SHP77 (cell line): ENCODE measurements at places on chromosomes 1 and 21.
A peak's percentile ranks its signal among the peaks of the same experiment; 100 is the strongest.

DNA sequence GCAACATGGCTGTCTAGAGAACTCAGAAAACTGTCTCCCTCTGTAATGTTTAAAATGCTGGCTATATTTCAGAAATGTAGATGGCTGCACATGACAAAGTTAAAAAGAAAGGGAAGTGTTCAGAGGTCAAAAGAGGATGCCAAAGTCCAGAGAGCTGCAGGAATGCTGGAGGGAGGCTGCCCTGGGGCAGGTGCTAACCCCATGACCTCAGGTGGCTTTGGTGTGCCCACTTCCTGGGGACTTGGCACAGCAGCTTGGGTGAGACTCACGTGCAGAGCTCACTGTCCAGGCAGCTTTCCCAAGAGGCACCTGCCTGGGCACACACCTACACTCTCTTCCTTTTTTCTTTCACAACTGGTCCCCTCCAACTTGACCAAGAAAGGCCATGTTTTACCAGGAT, 256.4 kb downstream of the KCNJ6 start:
- DNase-seq: no peak

DNA sequence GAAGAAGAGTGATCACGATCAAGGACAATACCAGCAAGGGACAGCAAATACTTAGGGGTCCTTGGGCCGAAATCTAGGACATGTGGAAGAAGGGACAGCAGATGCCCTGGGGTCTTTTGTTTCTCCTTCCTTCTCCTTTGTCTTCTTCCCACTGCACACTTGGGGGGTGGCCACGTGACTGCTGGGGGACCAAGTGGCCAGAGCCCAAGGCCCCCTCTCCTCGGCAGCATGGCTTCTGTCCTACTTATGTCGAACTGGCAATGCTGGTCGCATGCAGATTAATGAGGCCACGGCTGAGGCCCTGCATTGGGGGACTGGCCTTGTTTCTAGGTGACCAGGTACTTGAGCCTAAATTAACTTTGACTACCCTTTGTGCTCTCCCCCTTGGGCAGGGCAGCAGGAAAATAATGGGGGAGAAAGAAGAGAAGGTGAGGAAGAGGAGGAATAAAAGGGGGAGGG, 83.0 kb downstream of the GRIK3 start:
- DNase-seq: no peak

DNA sequence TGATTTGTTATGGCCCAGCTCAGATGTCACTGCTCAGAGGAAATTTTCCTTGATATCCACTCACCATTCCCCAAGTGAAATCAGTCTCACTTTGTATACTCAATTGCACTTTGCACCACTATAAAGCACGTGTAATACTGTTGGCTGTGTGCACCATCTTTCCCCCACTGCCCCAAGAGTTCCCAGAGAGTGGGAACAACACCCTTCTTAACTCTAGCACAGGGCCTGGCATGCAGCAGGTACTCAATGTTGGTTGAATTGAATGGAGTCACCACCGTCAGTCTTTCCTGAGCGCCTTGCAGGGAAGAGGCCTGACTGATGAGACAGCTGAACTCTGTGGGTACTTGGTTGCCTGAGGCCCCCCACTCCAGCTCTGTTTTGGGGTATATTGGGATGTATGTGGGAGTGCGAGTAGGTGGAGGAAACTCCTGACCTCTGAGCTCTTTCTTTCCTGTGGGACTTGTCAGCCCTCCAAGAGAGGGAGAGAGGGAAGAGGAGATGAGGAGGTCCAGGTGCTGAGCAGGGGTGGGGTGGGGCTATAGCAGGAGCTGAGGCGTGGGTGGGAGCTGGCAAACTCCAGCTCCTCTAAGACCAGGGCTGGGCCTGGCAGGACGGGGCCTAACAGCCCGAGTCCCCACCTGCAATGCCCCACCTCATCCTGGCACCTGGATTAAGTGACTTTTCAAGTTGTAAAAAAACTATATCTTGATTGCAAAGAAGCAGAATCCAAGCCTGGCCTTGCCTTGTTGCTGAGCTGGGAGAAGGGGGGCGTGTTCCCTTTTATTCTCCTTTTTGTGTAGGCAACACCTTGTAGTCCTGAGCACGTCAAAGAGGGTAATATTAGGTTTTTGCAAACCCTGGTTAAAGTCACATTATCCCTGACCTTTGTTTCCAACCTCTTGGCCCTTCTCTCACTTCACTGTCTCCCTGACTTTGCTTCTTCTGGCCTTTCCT, 19.4 kb upstream of the WASF2 start:
- DNase-seq: no peak

DNA sequence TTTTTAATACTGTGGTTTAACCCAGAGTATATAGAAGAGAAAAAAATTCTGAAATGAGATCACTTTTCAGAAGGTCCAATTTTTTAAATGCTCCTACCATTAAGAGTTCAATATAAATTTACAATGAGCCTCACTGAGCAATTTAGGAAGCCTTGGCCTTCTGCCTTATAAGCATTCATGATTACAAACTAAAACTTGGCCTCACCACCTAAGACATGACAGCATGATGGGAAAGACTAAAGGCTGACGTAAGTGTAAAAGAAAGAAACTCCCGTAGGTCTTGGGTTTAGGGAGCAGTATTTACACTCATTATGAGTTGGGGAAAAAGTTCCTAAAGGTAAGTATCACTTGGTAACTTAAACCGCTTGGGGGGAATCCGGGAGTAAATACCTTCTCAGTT, 70.7 kb upstream of the ESRRG start:
- no peak for DNase-seq

DNA sequence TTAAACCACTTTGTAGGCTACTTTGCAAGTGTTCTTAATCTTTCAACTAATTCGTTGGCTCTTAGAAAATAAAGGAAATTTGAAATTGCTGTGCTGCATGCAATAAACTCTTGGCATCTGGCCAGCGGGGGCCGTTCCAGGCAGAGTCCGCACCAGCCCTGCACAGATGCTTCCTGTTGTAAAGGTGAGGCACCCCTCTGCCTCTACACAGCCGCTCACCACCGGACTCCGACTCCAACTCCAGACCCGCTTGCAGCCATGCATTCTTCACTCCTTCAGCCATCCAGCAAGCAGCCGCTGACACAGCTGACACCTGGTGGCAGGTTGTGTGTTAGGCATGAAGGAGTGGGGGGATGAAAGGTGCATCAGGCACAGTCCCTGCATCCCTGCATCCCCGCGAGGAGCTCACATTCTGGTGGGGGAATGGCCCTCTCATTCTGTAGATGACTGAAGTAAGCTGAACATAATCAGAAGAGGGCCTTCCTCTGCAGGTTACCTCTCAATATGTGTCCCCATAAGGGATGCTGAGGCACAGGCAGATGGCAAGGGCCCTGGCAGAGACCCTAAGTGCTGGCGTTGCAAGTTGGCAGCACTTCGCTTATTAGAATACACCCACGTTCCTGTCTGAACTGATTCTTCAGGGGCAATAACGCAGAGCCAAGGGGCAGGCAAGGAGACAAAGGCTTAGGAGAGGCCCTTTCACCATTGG, 56.8 kb downstream of the GLIS1 start:
- peak; percentile 51 for DNase-seq
